Epithelial cell of proximal tubule (primary cell): ENCODE measurements at places on chromosomes 6 and 20.

DNA sequence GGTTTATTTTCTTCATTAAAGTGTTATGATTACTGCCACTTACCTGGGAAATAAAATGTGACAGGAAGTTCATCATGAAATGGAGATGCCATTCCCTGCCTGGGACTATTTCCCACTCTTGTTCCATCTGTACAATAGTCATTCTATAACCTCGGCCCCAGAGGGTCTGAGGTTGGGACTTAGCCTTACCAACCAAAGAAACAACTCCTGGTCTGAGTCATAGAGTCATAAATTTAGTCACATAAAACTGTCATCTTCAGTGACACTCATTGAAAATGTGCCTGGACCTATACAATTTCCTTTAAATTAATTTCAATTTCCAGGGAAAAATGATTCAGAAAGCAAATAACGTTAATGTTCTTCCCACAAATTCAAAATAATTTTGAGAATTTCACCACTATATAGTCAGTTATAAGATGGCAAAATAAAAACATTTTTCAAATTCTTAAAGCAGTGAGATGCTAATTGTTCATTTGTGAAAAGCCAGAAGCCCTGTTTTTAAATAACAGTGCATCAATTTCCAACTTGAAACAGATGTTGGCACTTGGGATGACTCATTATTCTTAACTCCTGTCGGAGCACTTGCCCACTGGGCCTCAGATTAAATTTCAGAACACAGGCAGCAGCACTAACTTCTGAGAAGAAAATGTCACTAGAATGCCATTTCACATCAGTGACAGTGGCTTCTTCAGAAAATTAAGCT, 201.2 kb upstream of the SMLR1 start:
- no peak for DNase-seq

- no peak for DNase-seq
Measured at GRCh38 chr6:128259029-128259724, 261.2 kb downstream of the PTPRK start.

DNA sequence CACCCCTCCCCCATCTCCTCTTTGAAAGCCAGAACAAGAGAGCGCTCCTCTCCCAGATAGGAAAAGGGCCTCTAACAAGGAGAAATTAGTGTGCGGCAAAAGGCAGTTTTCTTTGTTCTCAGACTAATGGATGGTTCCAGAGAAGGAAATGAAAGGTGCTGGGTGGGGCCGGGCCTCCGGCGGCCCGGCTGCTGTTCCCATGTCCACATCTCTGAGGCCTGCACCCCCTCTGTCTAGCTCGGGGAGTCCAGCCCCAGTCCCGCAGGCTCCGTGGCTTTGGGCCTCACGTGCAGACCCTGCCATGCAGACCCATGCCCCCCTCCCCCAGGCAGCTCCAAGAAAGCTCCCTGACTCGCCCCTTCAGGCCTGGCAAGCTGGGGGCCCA, 35.8 kb upstream of the MRGBP start:
- no peak for DNase-seq

DNA sequence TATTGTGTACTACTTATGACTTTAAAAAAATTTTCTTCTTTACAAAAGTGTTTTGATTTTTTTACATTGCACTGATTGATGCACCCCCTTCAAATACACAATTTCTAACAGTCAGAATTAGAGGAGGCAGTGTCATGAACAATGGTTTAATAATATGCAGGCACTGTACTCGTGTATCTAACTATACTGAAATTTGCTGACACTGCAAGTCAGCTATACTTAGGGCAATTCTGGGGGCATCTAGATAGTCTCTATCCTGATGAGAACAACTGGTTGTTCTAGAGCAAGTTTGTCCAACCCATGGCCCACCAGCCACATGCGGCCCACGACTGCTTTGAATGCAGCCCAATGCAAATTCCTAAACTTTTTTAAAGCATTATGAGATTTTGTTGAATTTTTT, 375.6 kb downstream of the BCKDHB start:
- DNase-seq = no peak

GRCh38 chr6:154113392-154113791, 74.4 kb downstream of the OPRM1 start:
- DNase-seq = no peak

DNA sequence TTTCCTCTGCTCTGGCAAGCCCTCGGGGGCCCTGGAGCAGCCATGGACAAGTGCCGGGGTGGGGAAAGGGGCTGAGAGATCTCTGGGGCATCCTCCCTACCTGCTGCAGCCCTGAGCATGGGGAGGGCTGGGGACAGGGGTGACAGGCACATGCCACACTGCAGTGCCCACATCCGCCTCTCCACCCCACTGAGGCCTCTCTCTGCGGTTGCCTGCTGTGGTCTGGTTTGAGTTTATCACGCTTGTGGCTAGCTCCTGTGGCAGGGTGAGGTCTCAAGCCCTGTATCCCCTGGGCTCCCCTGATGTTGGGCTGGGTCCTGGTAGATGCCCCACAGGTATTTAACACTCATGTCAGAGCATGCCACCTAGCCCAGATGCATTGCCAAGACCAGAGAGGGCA, 52.9 kb upstream of the MLN start:
- no peak for DNase-seq

DNA sequence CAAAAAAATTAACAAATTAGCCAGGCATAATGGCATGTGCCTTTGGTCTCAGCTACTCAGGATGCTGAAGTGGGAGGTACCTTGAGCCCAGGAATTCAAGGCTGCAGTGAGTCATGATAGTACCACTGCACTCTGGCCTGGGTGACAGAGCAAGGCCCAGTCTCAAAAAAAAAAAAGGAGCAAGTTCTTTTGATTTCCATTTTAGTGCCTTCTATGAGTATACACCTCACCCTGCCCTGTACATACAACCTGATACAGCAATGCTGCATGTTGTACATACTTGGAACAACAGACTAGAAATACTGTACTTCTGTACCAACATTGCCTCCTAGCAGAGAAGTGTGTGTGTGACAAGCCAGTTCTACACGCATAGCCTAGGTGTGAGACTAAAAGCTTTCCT, 97.3 kb upstream of the CARMIL1 start:
- no peak for DNase-seq

DNA sequence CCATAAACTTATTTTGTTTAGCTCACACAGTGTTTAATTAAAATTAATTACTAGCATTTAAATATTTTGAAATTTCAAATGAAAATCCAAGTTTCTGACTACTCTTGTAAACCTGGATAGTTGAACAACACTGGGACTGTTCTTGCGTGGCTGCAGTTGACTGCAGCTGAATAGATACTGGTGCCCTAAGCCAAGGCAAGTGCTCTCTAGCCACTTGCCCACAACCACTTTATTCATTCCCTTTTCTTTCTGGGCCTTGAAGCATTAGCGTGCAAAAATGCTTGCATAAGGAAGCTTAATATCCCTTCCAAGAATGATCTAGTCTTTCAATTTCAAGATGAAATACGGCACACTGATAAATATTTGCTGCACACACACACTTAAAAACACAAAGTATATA, 676.0 kb upstream of the MARCKS start:
- no peak for DNase-seq

DNA sequence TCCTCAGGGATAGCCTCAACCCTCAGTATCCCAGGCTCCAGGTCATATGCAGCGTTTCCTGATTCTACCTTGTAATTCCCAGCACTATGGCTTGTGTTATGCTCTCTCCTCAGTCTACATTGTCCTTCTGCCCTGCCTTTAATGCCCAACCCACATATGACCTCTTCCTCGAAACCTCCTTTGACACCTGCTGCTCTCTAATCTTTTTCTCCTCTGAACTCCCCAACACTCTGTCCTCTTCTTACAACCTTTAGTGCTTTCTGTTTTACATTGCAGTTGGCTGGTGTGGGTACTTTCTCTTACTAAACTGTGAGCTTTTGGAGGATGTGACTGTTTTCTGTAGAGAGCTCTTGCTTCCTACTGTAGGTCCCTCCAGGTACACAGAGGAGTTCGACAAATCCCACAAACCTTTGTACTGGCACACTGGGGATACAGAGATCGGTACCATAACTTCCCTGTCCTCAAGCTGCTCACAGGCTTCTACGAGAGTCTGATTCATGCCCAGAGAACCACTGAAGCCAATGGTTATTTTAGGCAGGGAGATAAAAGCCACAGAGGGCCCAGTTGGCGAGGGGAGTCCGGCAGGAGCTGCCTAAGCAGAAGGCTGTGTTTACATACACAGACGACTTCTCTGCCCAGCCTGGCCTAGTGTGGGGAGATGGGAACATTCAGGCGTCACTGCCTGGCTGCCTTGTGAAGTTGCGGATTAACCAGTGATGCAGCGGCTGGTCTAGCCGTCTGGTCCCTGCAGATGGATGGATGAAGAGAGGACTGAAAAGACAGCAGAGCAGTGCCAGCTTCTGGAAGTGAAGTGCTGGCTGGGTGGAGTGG, 8.4 kb upstream of the EPB41L1 start:
- DNase-seq = no peak

DNA sequence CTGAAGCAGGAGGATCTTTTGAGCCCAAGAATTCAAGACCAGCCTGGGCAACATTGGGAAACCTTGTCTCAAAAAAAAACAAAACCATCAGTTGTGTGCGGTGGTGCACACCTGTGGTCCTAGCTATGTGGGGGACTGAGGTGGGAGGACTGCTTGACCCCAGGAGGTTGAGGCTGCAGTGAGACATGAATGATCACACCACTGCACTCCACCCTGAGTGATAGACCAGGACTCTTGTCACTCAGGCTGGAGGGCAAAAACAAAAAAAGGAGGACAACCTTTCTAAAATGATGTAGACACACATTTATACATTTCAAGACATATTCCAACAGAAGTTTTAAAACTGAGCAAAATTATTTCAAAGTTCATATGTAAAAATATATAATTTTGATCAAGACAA, 45.1 kb downstream of the NOL7 start:
- DNase-seq = no peak

DNA sequence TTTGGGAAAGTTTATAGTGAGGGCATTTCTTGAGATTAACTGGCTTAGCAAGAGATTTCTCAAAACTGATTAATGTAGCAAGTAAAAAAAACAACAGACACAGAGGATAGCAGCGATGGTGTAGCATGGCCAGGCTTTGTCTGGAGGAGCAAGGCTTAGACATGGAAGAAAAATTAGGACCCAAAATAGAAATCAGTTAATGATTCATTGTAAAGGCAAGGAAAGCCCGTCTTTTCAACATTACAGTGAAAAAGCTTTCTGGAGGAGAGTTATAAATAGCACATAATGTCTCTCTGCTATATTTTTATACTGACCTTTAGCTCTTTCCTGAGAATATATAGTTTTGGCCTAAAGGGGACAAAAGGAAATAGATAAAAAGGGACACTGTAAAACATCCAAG, 45.1 kb downstream of the FNDC1 start:
- DNase-seq = no peak

DNA sequence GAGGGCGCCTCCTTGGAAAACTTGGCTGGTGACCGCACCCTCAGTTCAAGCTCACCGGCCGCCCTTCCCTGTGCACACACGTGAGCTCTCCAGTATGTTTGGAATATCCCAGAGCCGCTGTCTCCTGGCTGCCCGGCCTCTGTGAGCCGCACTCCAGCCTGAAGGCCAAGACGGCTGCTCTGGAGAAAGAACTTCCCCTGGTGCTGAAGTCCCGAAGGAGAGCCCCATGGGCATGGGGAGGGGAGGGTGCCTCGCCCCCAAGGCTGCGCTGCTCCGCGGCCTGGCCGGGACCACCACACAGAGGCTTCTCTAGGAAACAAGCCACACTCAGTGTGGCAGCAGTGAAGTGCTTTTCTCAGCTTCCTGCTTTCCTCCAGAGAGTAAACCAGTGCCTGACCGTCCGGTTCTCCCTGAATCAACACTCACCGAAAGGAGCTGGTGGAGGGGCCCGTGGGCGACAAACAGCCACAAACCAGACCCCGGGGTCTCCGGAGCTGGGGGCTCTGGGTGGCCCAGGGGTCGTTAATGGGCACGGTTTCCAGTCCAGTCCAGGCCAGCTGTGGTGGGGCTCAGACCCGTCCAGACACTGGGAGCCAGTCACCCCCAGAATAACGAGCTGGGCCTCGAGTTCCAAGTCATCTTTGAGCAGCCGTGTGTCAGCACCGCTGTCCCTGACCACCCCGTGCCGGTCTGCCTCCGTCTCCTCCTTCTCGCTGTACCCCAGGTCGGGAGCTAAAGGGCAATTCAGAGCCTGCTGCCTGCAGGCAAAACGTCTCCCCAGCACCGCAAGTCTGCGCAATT, 87.4 kb upstream of the BHLHE23 start:
- DNase-seq = no peak

DNA sequence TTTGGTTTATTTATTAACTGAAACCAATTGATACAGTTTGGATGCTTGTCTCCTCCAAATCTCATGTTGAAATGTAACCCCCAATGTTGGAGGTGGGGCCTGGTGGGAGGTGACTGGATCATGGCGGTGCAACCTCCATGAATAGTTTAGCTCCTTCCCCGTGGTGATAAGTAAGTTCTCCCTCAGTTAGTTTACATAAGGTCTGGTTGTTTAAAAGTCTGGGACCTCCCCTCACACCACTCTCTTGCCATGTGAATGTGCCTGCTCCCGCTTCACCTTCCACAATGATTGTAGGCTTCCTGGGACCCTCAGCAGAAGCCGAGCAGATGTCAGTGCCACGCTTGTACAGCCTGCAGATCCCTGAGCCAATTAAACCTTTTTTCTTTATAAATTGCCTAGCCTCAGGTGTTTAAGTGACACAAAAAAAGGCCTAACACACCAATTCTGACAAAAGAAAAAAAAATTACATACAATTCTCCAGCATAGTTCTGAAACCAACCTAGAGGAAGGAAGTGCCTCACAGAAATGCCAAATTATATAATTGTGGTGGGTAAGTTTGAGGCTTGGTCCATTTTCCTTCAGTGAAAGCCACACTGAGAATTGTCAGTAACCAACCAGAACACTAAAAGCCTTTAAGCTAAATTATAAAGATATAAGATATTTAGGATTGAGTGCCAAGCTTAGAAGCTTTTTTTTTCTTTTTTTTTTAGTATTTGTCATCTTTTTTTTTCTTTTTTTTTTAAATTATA, 15.0 kb downstream of the MAP7 start:
- no peak for DNase-seq

- no peak for DNase-seq
Measured at GRCh38 chr20:652615-653109, 338 bp downstream of the SRXN1 start.

DNA sequence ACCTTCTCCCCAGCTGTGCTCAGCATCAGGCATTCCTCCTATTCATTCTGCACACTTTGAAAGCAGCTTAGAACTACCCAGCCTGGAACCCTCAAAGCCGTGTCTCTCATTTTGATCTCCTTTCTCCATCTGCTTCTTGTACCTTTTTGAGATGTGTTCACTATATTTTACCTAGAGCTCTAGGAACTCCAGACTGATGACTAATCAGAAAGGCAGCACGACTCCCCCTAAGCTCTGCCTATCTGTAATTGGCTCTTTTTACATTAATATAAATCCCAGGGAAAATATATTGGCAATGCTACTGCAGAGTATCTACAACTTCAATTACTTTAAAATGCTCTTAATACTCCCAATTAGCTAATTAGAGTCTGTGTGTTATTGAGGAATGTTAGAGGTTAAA, 671.5 kb downstream of the CBLN4 start:
- no peak for DNase-seq

DNA sequence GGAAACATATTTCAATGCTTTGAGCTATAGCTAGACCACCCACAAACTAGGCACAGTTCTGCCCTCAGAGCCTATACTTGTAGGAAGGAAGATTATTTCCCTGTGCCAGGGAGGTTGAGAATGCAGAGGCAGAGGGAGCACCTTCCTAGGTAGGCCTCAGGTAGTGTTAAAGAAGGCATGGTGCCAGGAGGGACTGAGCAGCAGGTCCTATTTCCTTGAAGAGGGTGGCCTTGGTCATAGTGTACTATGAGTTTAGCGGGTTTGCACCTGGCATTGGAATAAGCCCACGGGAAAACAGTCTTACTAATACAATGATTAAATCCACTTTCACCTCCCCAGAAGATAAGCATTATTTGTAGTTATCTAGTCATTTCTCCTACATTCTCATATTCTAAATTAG, 375.4 kb downstream of the CDKAL1 start:
- DNase-seq = no peak
